H4 (cell line): ENCODE measurements at places on chromosomes 12 and 14.

DNA sequence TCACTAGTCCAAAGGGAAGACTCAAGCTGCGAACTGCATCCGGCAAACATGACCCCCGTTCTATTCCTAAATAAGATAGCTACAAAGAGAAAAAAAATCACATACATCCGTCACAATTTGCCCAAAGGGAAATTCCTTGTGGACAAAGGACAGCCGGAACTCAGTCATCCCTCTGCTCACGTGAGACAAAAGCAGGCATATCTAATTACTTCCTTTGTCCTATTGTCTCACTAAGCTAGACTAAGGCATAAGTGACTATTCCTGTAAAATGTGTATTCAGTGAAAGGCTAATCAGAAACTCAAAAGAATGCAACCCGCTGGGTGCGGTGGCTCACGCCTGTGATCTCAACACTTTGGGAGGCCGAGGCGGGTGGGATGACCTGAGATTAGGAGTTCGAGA, 27.2 kb upstream of the NINJ2 start:
- no peak for DNase-seq

DNA sequence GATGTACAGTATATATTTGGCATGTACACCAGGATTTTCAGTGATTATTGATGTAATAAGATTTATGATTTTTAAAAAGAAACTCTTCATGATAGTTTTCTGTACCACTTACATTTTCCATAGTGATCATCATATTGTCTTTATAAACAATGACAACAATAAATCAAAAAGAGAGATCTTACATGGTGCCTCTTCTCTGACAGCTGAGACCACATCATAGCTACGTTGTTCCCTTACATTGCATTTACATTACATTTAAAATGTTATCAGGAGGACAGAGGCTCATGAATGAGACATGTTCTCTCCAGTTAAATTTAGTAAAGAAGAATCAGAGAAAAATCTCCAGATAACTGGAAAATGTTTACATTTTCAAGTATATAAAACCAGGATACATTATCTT, 112.4 kb downstream of the PRKCH start:
- no peak for DNase-seq

GRCh38 chr12:65891219-65891618, 66.9 kb downstream of the HMGA2 start:
- DNase-seq = no peak

GRCh38 chr12:89893972-89894706, 185.5 kb upstream of the ATP2B1 start:
- no peak for DNase-seq

GRCh38 chr12:60230056-60230455, 634.2 kb downstream of the SLC16A7 start:
- DNase-seq = no peak

DNA sequence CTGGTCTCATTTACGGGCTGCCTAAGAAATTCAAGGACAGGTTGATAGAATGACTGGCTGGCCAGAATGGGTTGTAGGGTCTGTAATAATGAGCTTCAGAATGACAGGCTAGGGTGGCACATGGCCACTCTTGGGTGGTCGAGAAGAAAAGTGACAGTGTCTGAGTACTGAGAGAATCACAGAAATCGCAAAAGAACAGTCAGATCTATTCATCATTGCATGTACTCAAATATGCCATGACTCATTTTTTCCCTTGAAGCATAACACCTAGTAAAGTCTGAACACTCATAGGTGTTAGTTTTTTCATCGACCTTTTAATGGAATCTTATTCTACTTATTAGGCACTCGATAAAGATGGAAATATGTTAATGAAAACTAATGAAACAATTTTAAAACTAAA, 37.8 kb upstream of the SEL1L start:
- DNase-seq = no peak
